Endothelial cell of coronary artery (primary cell): ENCODE measurements at places on chromosomes 1 and 21. TPM values are rescaled to one million over a fixed set of nuclear protein-coding genes. Genes with fewer than 3 reads are reported as not detected.

Gene MFSD2A
- total RNA-seq, result 1.1 and 2.5 TPM in 2 replicates

Gene CFAP107
- not detected in 2 replicates for total RNA-seq

Gene SLAMF1
- total RNA-seq, result not detected in 2 replicates

Gene XCL2
- total RNA-seq, result not detected in 2 replicates

Gene HCN3
- 0.56 and 0.90 TPM in 2 replicates for total RNA-seq

Gene ANKRD34A
- total RNA-seq, result 0.27 and 0.28 TPM in 2 replicates

Gene MIXL1
- total RNA-seq, result not detected in 2 replicates

Gene INKA2
- 6.3 and 9.3 TPM in 2 replicates for total RNA-seq

Gene ATF3
- 0.72 and 2.0 TPM in 2 replicates for total RNA-seq

Gene THEM5
- not detected in 2 replicates for total RNA-seq

Gene MAST2
- total RNA-seq, result 14.4 and 22.3 TPM in 2 replicates

Gene GFI1
- 0.18 and 0.19 TPM in 2 replicates for total RNA-seq

Gene BTG2
- 33.4 and 39.1 TPM in 2 replicates for total RNA-seq

Gene PEX14
- 10.9 and 14.5 TPM in 2 replicates for total RNA-seq

Gene RNU1-2
- total RNA-seq, result 2,685 and 5,329 TPM in 2 replicates

Gene NBPF4
- total RNA-seq, result not detected in 2 replicates

Gene RNASEL
- total RNA-seq, result 2.0 and 6.5 TPM in 2 replicates
